Cortex of kidney (tissue), 1 donor: ENCODE measurements at places on chromosomes 3 and 15.

- no peak for DNase-seq
Measured at GRCh38 chr3:143306407-143306806, 186.8 kb downstream of the CHST2 start.

GRCh38 chr15:87228460-87228859 lies 1028.1 kb downstream of the NTRK3 start:
- no peak for DNase-seq

- DNase-seq, result no peak
Measured at GRCh38 chr3:119659606-119660291, 640 bp downstream of the POPDC2 start.

- no peak for DNase-seq
Measured at GRCh38 chr3:115562636-115563267, 60.6 kb upstream of the GAP43 start.

DNA sequence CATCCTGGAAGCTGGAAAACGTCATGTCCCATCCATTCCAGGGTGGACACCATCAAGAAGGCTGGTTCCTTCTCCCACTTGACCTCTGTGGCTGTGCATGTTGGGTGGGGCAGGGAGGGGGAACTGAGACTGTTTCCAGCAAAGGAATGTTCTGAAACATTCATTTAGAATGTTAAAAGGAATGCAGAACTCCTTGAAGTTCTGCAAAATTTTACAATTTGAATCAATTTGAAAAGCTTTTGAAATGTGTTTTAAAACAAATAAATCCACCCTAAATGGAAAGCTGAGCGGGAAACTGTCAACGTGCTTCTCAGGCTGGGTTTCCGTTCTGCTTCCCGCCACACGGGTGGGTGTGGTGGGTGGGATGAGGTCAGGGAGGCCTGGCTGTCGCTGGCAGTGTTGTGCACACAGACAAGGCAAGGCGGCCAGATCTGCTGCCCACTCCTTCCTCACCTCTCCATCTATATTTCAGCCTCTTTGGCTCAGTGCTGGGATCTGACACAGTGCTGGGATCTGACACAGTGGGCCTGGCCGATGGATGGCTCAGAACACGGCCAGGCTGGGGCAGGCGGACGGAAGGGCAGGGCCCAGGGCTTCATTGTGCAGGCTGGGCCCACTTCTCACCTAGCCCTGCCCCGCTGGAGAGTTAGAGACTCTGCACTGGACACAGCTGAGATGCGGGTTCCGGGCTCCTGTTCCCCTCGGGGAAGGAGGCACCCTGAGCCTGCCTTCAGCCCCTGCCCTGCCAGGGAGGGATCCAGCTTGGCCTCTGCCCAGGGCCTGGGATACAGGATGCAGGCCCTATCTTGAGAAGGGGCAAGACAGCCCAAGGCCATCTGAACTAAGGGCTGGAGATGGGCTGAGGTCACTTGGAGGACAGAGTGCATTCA lies 110.4 kb downstream of the TMEM266 start:
- DNase-seq, result no peak

- no peak for DNase-seq
Measured at GRCh38 chr3:101940521-101941317, 91.4 kb downstream of the NFKBIZ start.

DNA sequence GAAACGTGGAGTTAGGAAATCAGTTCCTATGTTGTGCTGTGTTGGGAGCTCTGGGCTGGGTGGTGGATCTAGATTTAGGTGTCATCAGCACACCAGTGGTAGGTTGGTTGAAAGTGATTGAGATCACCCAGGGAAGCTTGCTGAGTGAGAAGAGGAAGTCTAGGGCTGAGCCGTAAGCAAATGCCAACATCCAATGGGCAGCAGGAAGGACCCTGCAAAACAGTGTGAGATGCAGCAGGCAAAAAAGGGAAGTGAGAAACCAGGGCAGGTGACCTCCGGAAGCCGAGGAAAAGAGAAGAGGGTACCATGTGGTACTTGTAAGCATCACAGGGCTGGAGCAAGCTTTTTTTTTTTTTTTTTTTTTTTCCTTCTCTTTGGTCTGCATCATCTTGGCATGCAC lies 15.9 kb upstream of the COPG1 start:
- DNase-seq, result no peak

DNA sequence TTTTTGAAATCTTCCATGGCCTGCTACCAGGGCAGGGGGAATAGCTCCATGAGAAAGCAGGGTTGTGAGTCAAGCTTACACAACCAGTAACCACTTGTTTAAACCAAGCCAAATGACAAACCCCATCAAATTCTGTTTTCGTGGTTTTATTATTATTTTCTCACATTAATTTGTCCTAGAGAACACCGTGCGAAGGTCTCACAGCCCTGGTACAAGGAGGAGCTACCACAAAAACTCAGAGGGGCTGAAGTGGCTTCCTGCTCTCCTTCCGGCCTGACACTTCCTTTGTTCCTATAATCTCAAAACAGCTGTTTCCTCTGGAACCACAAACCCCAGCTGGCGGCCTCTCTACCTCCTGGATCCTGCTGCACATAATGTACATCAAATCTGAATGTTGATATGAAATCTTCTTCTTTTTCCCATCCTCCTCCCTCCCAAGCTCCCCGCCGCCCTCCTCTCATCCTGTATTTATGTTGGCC lies 375.9 kb downstream of the MCTP2 start:
- no peak for DNase-seq

DNA sequence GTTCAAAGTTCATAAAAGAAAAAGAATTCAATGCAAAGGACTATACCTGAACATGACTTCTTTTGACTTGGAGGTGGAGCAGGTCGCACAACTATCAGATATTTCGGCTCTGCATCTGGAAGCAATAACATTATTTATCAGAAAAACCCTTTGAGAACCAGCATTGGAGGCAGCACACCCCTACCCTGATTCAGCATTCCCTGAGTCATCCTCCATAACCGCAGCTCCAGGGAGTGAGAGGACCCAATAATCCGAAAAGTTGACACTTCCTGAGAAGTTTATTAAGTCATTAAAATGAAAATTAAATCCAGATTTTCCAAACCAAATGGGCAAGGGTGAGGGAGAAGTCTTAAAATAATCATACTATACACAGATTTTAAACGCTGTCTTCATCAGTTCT lies 90.6 kb downstream of the ABI3BP start:
- no peak for DNase-seq

- no peak for DNase-seq
Measured at GRCh38 chr3:101879623-101880284, 30.4 kb downstream of the NFKBIZ start.

GRCh38 chr3:62101488-62101887 lies 271.9 kb downstream of the FEZF2 start:
- no peak for DNase-seq

- DNase-seq, result no peak
Measured at GRCh38 chr15:52710050-52710707, 31.0 kb upstream of the ATOSA start.

DNA sequence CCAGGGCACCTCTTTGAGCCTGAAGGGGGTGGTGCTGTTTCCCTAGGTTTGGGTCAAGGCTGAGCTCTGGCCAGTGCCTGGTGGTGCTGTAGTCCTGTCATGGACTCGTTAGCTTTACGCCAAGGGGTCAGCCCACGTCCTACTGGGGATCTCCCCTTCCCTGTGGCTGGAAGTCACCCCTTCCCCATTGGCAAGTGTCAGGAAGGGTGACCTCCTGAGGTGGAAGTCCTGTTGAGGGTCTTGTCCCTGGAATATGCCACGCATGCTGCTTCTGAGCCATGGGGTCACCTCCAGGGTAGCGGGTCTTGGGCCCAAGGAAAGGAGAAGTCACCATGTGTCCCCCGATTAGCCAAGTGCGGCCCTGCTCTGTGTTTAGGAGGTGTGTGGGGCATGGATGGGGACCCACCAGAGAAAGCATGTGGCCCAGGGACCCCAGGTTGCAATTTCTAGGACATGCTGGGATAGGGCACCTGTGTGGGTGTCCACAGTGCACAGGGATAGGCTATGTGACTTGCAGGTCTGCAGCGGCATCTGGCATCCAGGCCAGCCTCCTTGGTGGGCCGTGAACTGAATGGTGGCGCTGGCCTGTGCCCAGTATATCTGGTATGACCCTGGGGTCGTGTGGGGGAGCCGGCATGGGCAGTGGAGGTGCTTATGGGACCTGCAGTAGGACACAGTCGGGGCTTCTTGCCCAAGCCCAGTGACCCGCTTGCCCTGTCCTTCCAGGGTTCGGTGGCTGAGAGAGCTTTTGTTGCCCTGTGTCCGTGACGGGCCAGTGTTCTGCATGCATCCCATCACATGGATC lies 226.7 kb downstream of the SNRPN start:
- no peak for DNase-seq

DNA sequence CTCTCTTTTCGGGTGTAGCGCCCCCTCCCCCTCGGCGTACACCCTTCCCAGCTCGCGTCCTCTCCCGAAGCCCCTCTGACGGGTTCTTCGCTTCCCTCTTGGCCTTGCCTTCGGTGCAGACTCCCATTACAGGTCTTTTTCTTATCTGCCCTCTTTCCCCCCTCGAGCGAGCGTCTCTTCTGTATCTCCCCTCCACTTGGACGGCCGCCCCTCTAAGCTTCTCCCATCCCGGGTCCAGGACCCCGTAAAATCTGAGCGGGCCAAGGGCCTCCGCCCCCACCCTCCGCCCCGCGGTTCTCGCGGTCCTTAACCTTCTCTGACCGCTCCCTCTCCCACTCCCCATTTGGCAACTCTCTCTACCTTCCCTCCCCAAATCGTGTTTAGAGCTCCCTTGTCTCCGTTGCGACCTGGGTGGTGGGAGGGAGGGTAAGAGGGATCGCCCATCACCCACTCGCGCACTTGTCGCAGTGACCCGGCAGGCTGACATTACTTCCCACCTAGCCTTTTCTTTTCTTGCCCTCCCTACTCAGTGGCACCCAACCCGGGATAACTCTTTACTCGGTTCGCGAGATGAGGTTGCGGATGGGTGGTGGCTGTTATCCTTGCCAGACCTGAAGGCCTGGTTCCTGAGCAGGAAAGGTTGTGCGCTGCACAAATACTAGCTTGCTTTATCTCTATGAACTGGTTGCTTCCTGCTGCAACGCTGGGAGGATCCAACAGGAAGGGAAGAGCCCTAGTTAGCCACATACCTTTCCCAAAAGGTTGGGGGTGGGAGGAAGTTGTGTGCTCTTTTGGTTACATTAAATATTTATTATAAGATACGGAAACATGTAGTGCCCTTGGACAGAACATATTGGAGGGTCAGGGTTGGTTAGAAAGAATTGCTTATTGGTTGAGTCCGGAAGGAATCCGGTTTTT lies 922 bp downstream of the RAB11A start:
- no peak for DNase-seq

- no peak for DNase-seq
Measured at GRCh38 chr15:94792196-94792595, 560.8 kb downstream of the MCTP2 start.

DNA sequence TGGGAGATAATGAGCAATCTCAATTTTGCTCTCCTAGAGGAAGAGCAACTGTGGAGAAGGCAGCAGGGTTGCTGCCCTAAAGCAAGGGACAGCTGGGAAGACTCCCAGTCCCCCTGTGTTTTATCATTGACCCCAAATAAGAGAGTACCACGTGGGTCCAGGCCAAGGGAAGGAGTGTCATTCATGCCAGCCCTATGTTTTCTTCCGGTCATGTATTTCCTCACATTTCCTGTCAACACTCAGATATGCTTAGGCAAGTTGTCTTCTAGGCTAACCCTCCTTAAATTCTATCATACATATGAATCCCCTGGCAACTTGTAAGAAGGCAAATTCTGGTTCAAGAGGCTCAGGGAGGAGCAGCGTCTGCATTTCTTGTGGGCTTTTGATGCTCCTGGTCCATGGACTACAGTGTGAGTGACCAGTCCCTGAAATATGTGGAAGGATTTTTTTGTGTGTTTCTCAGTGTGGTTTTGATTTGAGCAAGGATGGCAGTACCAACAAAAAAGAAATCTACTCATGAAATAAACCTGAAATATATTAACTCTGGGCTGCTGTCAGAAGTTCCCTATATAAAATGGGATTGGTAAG lies 31.9 kb upstream of the RPP14 start:
- no peak for DNase-seq

GRCh38 chr3:130679218-130679617 lies 67.4 kb downstream of the PIK3R4 start:
- DNase-seq, result no peak

GRCh38 chr3:133274477-133274876 lies 125.4 kb upstream of the BFSP2 start:
- DNase-seq, result no peak

DNA sequence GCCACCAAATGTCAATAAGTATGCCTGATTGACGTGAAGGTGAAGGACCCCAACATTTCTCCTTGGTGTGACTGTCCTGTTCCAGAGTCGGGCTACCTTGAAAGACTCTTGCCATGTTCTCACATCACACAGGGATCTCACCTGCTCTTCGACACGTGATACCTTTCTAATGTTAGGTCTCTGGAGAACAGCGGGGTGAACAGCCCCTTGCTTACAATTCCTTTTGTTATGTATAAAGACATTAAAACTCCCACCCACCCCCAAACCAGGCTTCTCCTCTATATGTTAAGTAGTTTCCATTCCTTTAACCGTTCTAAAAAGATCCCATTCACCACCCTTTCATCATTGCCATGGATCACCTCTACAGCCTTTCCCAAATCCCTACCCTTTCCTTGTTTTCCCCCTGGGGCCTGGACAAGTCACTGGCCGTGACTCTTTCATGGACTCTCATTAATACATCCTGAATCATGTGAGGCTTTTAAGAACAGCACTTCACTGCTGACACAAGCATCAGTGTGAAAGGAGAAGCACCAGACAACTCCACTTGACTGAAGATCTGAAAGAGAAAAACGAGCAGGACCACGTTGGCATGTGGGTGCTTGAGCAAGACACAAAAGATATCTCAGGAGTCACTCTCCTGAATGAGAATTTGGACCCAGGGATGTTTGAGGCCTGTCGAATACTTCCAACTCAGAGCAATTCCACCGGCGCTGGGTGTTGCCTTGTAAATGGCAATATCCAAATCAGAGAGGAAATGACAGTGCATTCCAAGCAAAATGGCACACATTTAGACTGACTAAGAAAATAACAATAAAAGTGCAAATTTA lies 115.0 kb downstream of the FOXP1 start:
- no peak for DNase-seq
